Daoy (cell line): ENCODE measurements at places on chromosomes 6 and 20. TPM values are rescaled to one million over a fixed set of nuclear protein-coding genes. Genes with fewer than 3 reads are reported as not detected.

ARMH2 gene
- not detected in 2 replicates for total RNA-seq

KCNK16 gene
- not detected in 2 replicates for total RNA-seq

C6orf141 gene
- total RNA-seq = 7.3 and 13.2 TPM in 2 replicates

DNA sequence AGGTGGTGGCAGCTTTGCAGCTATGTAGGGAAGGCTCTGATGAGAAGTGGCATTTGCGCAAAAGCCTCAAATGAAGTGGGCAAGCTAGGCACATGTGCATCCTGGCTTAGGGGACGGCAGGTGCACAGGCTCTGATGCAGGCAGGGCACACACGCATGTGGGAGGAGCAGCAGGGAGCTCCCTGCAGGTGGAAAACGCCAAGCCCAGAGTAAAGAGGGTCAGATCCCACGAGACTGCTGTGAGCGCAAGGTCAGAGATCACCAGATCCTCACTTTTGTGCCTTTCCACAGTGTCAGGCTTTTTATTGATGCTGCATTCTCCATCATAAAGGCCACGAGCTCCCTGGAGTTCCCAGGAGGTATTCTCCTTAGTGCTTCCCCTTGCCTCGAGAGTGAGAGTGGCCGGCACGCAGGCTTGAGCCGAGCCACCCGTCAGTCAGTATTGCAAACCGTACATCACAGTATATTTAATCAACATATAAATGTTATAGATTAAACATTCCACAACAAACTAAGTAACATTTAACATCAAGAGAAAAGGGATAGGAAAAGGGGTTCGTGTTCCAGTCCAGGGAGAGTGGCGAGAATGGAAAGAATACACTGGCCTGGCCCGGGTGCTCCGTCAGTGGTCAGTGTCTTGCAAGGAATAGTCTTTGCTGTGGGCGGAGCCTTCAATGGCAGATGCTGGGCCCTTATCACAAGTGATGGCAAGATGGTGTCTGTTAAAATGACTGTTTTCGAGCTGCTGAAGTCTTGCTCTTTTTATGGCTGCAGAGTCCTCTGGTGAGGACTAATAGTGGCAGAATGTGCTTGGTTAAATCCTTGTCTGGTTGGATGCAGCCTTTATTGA, 109.4 kb downstream of the SYNDIG1 start:
- no peak for DNase-seq

GRCh38 chr20:47878601-47879027, 93.3 kb upstream of the SULF2 start:
- peak; percentile 34 for DNase-seq

GRCh38 chr6:20718705-20719653, 184.7 kb downstream of the CDKAL1 start:
- DNase-seq = no peak

DNA sequence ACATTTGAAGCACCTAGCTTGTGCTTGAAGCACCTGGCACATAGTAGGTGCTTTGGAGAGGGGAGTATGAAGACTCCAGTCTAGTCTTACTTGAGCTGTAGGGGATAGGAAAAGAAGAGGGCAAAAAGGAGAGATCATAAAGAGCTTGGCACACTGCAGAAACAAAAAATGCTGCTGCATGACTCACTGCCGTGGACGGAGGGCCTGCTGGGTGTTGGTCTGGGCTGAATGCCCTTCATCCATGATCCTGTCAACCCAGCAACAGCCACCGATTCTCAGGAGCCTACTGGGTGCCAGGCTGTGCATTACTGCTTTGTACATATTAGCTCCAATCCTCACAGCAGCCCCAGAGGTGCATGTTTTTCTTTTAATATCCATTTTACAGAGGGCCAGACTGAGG, 6.0 kb downstream of the PDYN start:
- DNase-seq = peak; percentile 44

DNA sequence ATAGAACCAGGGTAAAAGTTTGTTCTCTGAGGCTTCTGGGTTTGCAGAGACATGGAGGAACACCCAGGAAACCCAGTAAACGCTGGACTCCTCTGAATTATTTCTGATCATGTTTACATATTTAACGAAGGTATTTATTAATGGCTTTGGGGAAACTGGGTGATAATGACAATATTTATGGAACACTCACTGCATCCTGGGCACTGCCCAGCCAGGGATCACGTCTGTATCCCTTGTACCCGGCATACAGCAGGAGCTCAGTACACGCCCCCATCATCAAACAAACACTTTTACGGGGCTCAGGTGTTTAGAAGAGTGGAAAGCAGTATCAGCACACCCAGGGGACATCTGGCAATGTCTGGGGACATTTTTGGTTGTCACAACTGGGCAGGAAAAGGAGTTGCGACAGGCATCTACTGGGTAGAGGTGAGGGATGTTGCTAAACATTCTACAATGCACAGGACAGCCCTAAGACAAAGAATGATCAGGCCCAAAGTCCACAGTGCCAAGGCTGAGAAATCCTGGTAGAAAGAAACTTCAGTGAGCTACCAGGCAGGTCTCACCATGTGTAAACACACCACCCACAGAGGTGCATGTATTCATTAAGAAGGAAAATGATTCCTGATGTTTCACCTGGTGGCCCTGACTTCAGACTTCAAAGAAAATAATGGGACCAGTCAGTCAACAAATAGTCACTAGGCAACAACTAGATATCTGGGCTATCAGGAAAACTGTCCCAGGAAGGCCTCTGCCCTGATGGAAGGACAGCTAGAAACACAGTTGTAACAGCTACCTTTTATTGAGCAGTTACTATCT, 35.3 kb downstream of the ZMYND8 start:
- no peak for DNase-seq
